ENCODE measurements at places on chromosomes 2 and 18. TPM values are rescaled to one million over a fixed set of nuclear protein-coding genes. Genes with fewer than 3 reads are reported as not detected.

GLI2 gene
- 3.2 TPM for total RNA-seq

ACADL gene
- 0.66 TPM for total RNA-seq

SGO2 gene
- 2.2 TPM for total RNA-seq

C2orf78 gene
- total RNA-seq, result not detected

CD207 gene
- not detected for total RNA-seq

SANBR gene
- total RNA-seq, result 13.4 TPM

CYP27A1 gene
- 19.1 TPM for total RNA-seq

SS18 gene
- total RNA-seq, result 103 TPM

CFC1 gene
- total RNA-seq, result not detected

DAPL1 gene
- not detected for total RNA-seq

ALPP gene
- under 0.01 TPM for total RNA-seq

ERICH2 gene
- total RNA-seq, result not detected

KRTCAP3 gene
- not detected for total RNA-seq

POTEC gene
- not detected for total RNA-seq

CHST9 gene
- not detected for total RNA-seq

SIX3 gene
- not detected for total RNA-seq

KIF5C gene
- total RNA-seq, result 0.58 TPM

KLHL41 gene
- 9.8 TPM for total RNA-seq

PLGLB2 gene
- total RNA-seq, result not detected

SCYGR4 gene
- total RNA-seq, result not detected

AQP12B gene
- not detected for total RNA-seq

MBOAT2 gene
- total RNA-seq, result 73.4 TPM

SKA1 gene
- 1.5 TPM for total RNA-seq

ALPI gene
- total RNA-seq, result not detected

APLF gene
- total RNA-seq, result 5.8 TPM

Measured in smooth muscle cell of trachea (primary cell).